NB4 (cell line): ENCODE measurements at places on chromosomes 7 and 10.
A peak's percentile ranks its signal among the peaks of the same experiment; 100 is the strongest.

DNA sequence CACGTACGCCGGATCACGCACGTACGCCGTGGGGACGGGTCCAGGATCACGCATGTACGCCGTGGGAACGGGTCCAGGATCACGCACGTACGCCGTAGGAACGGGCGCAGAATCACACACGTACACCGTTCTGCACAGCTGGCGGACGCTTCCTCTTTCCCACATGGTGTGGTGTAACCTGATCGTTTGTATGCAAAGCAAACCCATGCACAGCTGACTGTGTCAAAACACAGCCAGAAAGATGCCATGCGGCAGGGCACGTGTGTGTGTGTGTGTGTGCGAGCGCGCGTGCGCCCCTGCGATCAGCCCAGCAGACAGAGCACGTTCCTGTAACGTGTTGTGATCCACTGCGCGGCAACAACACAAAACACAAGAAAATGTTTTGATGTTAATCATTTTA lies 573.6 kb downstream of the DNAJB6 start:
- no peak for DNase-seq

GRCh38 chr10:88892222-88892967 lies 12.3 kb downstream of the STAMBPL1 start:
- no peak for DNase-seq

DNA sequence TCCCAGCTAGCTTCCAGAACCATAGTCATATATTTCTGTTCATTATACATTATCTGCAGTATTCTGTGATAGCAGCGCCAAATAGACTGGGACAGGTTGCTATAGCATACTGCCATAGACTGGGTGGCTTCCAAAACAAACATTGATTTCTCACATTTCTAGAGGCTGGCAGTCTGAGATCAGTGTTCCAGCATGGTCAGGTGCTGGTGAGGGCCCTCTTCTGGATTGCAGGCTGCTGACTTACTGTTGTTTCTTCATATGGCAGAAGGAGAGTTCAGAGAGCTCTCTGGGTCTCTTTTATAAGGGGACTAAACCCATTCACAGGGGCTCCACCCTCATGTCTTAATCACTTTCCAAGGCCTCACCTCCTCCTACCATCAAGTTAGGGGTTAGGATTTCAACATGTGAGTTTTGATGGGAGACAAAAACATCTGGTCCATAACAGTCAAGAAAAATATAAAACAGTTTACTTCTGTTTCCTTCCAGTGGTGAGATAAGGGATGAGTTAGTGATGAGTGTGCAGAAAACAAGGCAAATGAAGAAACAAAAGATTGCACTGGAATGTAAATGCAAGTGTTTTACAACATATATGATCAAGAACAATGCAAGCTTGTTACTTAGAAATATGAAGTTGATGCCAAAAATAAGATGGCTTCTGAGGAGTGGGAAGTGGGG lies 399.0 kb upstream of the C7orf33 start:
- peak; percentile 23 for DNase-seq

DNA sequence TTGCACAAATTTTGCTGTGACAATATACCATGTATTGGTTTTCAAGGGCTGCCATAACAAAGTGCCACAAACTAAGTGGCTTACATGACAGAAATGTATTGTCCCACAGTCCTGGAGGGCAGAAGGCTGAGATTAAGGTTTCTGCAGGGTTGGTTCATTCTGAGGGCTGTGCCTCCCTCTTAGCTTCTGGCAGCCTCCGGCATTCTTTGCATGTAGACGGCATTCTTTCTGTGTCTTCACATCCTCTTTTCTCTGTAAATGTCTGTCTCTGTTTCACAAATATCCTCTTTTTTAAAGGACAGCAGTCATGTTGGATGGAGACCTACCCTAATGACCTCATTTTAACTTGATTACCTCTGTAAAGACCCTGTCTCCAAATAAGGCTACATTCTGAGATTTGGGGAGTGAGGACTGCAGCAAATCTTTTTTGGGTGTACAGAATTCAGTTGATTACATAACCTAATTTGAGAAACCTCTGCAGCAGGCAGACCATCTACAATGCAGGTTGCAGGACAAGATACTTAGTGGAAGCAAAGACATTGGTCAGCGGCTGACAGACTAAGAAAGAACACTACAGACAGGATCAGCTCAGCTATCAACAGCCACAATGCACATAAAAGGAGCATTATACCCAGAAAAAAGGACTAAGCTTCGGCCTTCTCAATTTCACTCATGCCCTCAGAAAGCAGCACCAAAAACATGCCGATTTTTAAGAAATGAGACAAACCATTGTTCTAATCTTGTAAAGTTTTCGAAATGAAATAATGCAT lies 84.6 kb upstream of the FAM3C start:
- DNase-seq: no peak

DNA sequence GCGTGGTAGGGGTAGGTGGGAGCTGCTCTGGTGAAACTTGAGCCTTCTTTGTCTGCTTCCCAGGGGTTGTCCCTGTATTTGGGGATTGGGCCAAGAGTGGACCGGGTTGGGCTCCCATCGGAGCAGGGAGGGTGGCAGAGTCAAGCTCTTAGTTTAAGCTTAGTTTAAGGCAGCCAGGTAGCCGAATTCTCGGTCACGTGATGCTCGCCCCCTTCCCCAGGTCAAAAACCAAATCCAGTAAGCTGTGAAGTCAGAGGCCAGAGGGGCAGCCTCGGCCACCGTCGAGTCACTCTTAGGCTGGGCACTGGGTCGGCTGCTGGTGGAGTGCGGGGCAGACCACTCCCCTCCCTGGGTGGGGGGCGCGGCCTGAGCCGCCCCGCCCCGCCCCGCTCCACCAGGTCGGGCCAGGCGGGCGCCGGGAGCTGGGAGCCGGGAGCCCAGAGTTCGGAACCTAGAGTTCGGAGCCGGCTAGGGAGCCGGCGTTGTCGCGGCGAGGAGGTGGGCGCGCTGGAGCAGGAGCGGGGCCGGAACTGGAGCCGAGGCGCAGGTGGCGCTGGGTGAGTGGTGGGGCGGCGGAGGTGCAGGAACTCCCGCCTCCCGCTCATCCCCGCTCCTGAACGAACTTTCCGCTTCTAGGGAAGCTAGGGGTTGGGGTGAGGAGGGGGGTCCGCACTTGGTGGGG lies 2.8 kb upstream of the LZTS2 start:
- peak; percentile 63 for DNase-seq

DNA sequence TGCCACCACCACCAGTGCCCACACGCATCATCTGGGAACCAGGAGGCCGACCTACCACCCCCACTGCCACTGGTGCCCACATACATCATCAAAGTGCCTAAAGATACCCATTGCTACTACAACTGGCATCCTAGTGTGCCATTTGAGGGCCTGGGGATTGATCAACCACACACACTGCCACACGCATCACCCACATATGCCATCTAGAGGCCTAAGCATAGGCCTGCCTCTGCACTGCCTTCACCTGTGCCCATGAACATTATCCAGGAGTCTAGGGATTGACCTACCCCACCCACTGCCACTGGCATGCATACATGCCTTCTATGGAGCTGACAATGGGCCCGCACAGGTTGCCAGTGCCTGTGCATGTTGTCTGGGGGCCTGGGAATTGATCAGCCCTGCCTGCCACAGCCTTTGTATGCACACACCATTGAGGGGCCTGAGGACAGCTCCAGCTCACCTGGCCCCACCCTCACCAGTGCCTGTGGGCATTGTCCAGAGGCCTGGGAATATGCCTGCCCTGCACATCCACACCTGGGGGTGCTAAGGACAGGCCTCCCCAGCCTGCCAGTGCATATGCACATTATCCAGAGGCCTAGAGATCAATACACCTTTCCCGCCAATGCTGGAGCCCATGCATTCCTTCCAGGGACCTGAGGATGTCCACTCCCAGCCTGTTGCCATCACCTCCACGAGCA lies 64.3 kb upstream of the TRIL start:
- no peak for DNase-seq

DNA sequence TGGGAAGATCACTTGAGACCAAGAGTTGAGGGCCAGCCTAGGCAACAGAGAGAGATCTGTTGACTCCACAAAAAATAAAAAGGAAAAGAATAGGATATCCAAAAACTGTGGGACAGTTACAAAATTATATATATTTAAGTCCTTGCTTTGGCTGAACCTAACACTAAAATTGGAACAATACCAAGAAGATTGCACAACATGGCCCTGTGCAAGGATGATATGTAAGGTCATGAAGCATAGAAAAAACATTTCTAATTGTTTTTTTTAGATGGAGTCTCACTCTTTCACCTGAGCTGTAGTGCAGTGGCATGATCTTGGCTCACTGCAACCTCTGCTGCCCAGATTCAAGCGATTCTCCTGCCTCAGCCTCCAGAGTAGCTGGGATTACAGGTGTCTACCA lies 139.0 kb downstream of the TPST1 start:
- peak; percentile 64 for DNase-seq

DNA sequence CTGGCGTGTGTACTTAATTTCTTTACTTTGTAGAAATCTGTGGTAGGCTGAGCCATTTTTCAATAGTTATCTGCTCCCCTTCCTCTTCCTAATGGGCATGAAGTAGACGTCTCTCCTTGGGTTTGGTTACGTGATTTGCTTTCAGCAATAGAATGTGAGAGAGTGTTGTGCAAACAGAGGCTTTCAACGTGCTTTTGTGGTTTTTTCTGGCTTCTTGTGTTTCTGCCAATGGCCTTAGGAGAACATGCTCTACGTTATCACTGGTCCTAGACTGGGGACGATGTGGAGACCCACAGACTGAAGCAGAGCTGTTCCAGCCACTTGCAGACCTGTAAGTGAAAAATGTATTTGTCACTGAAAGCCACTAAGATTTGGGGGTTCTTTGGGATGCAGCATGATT lies 107.2 kb upstream of the NPTX2 start:
- peak; percentile 43 for DNase-seq

DNA sequence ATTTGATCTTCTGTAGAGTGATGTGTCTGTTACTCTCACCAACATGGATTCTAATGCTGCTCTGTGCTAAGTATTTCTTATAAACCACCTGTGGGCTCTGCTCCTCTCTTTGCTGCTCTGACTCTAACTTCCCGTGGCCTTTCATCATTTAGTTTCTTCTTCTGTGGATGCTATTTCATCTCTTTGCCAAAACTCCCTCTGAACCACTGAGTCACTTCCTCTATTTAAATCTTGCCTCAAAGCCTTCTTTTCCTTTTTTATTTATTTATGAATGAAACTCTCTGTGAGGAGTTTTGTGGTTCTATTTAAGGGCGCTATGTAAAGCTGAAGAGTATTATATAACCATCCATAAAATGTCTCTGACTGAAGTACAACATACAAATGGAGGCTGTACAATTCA lies 538.5 kb downstream of the SUGCT start:
- DNase-seq: peak; percentile 26

DNA sequence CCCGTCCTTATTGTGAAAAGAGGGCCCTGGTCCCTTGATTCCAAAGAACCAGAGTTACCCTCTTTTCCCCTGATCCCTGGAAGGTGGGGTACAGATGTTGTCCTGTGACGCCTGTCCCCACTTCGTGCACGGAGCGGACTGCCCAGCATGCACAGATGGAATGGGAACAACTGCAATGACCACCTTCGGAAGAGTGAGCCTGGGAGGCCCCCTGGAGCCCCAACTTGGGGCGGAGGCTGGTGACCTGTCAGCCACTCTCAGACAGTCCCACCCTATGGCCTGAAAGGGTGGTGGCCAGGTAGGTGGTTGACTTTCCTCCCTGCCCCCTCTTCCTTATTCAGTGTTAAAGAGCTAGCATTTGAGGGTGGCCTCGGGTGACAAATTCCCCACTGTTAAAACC lies 196.6 kb upstream of the GALNT17 start:
- no peak for DNase-seq

DNA sequence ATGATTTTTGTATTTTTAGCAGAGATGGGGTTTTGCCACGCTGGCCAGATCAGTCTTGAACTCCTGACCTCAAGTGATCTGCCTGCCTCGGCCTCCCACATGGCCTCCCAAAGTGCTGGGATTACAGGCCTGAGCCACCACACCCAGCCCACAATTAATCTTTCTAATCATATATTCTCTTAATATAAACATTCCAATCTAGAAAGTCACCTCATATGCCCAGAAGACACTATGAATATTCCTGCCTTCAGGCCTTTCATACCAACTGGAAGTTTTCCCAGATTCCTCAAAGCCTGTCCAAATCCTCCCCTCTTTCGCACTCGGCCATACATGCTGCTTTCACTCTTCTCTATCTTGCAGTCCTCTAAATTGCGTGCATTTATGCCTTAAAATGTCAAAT lies 32.6 kb downstream of the PDZD8 start:
- DNase-seq: no peak

DNA sequence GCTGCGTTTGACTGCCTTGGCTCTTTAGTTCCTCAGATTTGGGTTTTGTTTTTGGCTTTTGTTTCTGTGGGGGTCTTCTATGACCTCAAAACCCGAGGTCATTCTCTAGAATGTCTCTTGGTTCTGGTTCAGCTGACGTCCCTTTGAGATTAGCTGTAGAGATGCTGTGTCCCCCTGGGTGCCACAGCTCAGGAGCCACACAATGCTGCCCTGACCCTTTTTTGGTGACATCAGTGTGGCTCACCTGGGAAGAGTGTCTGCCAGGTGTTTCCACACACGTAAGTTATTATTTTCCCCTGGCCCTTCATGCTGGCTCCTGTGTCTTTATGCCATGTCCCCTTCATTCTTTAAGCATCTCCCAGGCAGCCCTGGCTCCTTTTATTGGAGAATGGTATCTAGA lies 89.8 kb upstream of the DDC start:
- DNase-seq: no peak

- no peak for DNase-seq
These were observed 35.2 kb downstream of the OR13A1 start for GRCh38 chr10:45280113-45280760.

- DNase-seq: peak; percentile 95
These were observed 196.1 kb downstream of the GRID1 start for GRCh38 chr10:86170255-86171108.

GRCh38 chr10:112361951-112362751 lies 11.8 kb upstream of the ACSL5 start:
- DNase-seq: no peak

- DNase-seq: no peak
These were observed 13.2 kb downstream of the TLL2 start for GRCh38 chr10:96500519-96500918.

GRCh38 chr10:49304137-49304536 lies 5.2 kb downstream of the C10orf71 start:
- DNase-seq: no peak
